K562 (cell line): ENCODE measurements at places on chromosomes 5 and 9. TPM values are rescaled to one million over a fixed set of nuclear protein-coding genes. Genes with fewer than 3 reads are reported as not detected.

GRCh38 chr5:78578015-78578414 lies 70.6 kb downstream of the LHFPL2 start:
- DNase-seq = no peak

DNA sequence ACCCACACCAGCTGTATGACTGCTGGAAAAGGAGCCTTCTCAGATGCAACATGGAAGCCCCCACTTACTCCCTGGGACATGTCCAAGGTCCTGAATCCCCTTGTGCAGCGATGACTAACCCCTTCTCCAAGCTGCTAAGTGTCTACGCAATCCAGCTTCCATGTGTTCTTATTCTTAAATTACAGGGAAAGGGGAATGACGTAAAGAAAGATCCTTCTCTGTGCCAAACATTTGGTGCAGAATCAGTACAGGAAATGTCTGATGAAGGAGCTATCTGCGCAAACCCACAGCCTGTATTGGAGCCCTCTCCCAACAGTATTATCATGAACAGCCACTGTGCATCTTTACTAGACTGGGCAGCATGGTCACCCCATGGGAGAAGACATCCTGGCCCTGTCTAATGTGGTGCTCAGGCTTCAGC lies 183.2 kb downstream of the FRMD3 start:
- DNase-seq = no peak

GRCh38 chr9:31996331-31996730 lies 388.1 kb upstream of the ACO1 start:
- DNase-seq = no peak

COL23A1 gene
- 0.09 TPM in 1 of 2 replicates, not detected in the other for total RNA-seq

DNA sequence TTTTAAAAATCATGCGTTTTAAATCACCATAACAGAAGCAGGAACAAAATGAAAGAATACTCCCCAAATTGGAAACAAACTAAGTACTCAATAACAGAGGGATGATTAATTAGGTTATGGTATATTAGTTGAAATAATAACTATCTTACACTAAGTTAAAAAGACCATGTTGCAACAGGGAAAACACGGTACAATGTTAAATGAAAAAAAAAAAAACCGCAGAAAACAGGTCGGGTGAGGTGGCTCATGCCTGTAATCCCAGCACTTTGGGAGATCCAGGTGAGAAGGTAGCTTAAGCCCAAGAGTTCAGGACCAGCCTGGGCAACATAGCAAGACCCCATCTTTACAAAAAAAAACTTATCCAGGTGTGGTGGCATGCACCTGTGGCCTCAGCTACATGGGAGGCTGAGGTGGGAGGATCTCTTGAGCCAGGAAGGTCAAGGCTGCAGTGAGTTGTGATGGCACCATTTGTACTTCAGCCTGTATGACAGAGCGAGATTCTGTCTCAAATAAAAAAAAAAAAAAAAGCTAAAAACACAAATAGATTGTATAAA lies 2.4 kb upstream of the PTPN3 start:
- no peak for DNase-seq

BTNL8 gene
- 0.13 TPM in 1 of 2 replicates, not detected in the other for total RNA-seq
